ENCODE measurements at places on chromosomes 4 and X. TPM values are rescaled to one million over a fixed set of nuclear protein-coding genes. Genes with fewer than 3 reads are reported as not detected.

Gene ANXA10
- not detected for total RNA-seq

Gene MBNL3
- total RNA-seq, result 19.0 TPM

Gene TLR1
- 29.1 TPM for total RNA-seq

Gene MAGEB1
- not detected for total RNA-seq

Gene MAGEB6B
- not detected for total RNA-seq

Gene TCEAL5
- total RNA-seq, result not detected

Gene PKD2
- total RNA-seq, result 117 TPM
